ENCODE measurements at places on chromosomes 3 and 15.

GRCh38 chr3:56919137-56919796 is 117.5 kb upstream of the ARHGEF3 start:
- DNase-seq, result no peak

- DNase-seq, result peak; percentile 26
These were observed 147.5 kb upstream of the NUDT16 start for GRCh38 chr3:131233900-131234668.

DNA sequence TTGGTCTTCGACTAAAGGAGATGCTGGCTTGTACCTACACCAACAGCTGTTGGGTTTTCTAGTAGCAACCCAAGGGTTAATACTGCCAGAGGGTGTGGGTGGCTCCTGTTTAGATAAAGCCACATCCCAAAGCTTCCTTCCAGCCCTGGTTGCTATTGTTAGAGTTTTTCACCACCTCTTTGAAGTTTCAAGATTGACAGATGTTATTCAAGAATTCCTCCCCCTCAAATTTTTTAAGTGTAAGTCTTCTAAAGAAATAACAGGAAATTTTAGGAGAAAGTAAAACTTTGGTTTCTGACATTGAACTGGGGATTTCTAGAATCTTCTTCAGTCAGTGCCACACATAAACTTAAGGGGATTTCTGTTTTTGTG is 60.9 kb downstream of the TGFBR2 start:
- no peak for DNase-seq

- no peak for DNase-seq
These were observed 59.8 kb downstream of the THBS1 start for GRCh38 chr15:39640665-39641064.

DNA sequence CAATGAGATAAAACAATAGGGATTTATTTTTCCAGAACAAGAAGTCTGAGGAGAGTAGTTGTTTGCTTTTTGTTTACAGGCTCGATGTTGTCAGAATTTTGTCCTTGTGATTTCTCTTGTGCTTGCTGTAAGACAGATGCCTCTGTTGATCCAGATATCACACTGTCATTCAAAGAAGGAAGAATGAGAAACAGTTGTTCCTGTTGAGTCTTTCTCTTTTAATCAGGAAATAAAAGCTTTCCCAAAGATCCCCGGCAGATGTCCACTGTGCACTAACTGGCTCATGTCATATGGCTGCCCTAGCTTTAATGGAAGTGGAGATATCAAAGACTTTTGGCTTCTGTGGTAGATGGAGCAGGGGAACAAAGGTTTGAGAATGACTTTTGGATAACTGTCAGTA is 6.8 kb downstream of the SERPINI1 start:
- DNase-seq, result no peak

DNA sequence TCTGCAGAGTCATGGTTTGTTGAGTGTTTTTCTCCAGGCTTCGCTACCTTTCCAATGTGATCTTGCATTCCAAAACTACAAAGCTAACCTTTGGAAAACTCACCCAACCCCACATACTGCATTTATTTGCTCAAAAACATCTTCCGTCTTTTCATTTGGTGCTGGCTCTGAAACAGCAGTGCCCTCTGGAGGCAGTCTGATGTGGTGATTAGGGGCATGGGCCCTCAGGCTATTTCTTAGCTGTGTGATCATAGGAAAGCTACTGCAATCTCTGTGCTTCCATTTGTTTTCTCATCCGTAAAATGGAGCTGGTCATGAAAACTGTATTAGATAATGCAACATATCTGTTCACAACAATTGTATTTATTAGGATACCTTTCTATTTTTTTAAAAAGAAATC is 47.0 kb downstream of the MTHFS start:
- no peak for DNase-seq

DNA sequence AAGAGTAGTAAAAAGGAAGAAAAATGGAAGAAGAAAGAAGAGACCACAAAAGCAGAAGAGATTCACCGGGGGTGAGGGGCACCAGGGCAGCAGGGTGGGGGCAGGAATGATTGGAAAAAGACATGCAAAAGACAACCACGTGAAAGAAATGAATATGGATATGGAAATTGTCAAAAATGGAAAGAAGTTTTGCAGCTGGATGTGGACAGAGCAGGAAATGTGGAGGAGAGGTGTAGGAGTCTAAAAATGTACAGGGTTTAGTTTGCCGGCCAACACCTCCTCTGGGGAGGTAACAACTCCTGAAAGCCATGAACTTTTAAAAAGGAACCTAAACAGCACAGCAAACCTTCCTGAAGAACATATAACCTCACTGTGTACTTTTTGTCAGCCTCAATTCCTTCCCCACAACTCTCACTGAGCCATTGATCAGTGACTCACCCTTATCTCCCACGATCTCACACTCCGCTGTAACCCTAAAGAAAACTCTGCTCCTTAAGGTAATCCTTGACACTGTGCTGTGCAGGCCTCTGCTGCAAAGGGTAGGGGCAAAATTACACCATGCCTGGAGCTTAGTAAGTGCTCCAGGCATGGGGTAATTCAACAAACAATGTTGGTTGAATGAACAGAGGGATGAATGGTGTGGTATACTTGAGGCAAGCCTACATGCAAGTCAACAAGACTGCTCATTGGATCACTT is 100.2 kb upstream of the BOC start:
- DNase-seq, result no peak

DNA sequence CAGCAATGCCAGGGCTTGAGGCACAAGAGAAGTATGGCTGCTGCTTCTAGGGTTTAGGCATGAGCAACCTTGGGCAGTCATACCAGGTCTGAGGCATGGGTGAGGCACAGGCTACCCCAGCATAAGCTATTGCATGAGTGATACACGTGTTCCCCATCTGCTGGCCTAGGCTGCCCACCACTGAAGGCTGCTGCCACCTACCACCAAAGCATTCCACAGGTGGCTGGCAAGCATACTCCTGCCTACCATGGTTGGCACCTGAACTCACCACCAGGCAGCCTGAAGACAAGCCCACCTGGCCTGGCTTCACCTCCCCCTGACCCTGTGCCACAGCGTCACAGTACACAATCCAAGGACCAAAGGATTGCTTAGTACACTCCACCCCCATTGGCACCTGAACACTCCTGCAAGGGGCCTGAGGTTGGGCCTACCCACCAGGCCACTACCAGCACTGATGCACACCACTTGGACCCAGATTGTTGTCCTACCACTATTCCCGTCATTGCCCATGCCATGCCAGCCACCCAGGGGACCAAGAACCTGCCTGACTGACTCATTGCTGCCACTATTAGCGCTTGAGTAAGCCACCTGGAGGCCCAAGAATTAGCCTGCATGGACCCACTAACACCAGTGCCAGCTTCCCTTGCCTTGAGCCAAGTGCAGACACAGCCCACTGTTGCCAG is 115.7 kb downstream of the STT3B start:
- no peak for DNase-seq

- DNase-seq, result no peak
These were observed 19.6 kb upstream of the C15orf61 start for GRCh38 chr15:67501177-67501835.

GRCh38 chr3:105139881-105140560 is 226.7 kb upstream of the ALCAM start:
- DNase-seq, result no peak

- no peak for DNase-seq
These were observed 23.3 kb downstream of the SNRK start for GRCh38 chr3:43309372-43310305.

DNA sequence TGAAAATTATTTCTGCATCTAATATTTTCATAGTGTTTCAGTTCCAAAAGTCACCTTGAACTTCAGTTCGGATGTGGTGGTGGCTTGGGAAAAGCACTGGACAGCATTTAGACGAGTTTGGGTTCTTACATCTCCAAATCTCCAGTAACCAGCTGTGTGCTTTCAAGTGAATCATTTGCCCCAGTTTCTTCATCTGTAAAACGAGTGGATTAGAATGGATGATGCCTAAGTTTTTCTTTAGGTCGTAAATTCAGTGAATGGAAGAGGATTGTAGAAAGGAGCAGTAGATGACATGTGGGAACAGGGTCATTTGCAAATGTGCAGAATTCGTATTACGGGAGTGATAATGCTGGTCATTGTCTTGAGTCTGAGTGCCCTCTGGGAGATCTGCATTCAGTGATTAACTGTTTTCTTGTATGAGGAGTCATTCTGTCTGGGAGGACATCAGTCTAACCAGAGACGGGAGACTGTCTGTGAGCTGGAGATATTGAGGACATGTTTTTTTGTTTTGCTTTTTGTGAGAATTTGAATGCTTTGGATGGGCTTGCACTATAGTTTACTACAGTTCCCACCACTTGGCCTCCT is 641.6 kb upstream of the TBL1XR1 start:
- no peak for DNase-seq

DNA sequence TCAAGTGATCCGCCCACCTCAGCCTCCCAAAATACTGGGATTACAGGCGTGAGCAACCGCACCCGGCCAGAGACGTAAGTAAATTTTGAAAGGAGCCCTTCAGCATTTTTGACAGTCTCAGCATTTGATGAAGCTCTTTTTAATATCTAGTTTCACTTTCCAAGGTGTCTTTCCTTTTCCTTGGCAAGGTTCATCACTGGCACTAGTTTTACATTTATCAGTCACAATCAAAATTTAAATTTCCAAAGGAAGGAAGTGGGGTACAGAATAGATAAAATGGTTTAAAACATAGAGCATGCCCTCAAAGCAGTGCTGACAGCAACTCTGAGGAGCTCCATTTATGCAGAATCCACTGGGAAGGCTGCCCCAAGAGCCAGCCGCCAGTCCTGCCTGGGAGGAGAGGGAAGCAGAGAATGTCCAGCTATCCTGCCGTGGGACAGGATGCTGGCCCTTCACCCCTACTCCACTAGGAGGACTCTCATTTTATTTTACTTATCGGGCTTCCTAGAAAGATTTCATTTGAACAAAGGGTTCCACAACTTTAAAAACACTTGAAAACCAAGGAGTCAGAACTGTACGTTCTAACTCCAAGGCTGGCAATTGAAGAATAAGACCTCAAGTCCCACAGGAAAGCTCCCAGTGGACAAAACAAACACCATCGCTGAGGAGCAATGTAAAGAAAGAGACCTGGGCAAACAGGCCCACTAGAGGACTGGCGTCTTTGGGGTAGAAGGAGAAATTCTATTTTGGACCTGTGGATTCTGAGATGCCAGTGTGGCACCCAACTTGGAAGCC is 9.9 kb downstream of the SFMBT1 start:
- no peak for DNase-seq

- no peak for DNase-seq
These were observed 361.6 kb downstream of the ROBO1 start for GRCh38 chr3:79406175-79406574.

GRCh38 chr3:151351219-151351618 is 21.9 kb upstream of the P2RY13 start:
- DNase-seq, result no peak

DNA sequence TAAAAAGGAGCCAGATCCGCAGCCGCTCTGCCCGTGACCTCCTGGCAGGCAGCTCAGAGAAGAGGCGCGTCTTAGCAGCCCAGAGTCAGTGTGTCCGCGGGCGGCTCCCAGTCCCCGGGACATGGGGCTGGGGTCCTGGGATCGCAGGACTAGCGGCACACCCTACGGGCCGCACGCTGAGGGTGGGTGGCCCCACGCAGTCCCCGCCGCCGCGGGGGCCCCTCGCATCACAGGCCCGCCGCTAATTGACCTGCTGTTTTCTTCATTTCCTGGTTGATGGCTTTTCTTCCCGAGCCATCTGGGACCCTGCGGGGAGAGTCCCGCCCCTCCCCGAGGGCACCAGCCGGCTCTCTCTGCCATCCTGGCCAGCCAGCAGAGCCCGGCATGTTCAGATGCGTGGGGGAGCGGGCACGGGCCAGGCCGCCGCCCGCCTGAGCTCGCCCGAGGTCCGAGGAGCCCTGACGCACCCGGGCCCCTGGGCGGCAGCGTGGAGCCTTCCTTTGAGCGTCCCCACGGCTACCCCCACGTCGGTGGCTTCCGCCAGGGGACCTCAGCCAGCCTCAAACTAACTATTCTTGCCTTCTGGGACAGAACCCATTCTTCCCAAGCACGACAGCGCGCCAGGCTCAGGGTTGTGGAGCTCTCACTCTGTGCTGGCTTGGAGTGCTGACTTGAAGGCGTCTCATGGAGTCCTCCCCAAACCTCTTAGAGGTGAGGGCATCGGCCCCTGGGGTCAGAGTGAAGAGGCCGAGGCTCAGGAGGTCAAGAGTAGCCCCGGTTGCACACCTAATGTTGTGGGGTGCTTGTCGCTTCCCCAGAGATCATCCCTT is 34.6 kb upstream of the CACNA2D3 start:
- peak; percentile 15 for DNase-seq

DNA sequence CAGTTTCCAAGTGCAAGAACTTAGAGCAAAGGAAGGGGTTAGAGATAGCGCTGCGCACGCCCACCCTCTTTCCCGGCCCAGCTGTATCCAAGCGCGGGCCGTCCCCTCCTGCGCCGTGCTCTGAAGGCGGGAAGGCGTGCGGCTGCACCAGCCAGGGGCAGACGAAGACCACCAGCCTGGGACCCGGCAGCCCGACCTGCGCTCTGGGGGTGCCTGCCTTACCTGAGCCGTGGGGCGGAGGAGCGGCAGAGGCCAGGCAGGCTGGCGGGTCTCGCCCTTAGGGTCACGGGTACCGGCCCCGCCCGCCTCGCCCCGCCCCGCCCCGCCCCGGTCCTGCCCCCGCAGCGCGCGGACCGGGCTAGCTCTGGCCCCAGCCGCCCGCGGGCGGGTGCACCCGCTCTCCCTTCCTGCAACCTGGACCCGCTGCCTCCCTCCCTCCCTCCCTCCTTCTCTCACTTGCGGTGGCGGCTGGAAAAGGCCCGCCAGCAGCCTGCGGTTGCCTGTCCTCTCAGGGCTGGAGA is at the start of gene WDR72:
Gene WDR72, minus strand, starts transcription at position 253 of the 521 bp plus-strand sequence. CDS start 26,514 bp downstream, outside the sequence.
- DNase-seq, result peak; percentile 2

GRCh38 chr15:58484791-58485600 is 53.2 kb downstream of the LIPC start:
- no peak for DNase-seq

- no peak for DNase-seq
These were observed 15.2 kb upstream of the ACAN start for GRCh38 chr15:88788036-88788435.

DNA sequence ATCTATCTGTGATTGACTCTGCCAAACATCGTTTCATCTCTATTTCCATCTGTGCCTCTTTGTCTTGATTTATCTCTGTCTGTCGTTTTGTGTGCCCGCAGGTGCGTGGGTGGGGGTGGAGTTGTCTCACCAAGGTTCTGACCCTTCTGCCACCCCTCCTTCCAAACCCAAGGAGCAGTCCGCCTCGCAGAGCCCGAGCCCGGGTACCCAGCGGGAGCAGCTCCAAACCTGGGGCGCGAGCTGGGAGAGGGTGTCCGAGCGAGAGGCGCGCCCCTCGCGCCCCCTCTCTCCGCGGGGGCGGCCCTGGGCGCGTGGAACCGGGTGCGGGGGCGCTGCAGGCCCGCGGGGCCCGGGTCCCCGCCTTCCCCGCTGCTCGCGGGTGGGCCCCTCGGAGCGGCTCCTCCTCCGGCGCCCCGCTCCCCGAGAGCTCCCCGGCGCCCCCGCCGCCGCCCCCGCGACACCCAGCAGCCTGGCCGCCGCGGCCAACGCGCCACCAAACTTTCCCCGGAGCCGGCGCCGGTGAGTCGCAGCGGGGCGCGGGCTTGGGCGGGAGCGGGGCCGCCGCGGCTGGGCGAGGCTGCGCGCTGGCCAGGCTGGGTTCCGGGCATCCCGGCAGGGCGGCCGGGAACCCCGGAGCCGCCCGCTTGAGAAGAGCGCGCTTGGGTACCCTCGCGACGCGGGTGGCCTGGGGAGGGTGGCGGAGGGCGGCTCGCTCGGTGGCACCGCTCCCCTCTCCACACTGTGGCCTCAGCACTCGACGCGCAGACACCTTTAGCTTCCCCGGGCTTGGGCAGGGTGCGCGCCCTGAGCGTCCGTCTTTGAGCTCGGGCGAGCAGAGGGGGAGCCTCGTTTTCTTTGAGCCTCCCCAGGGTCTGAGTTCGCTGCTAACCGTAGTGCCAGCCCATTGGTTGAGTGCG is at the start of gene HRH1:
Gene HRH1, plus strand, starts transcription at position 458 of the 917 bp plus-strand sequence. CDS start 104,545 bp downstream, outside the sequence.
- no peak for DNase-seq

Measured in hindlimb muscle (tissue), 1 donor.